ENCODE measurements at places on chromosomes 3 and 15. TPM values are rescaled to one million over a fixed set of nuclear protein-coding genes. Genes with fewer than 3 reads are reported as not detected.

- DNase-seq: no peak
Observed at GRCh38 chr3:158970006-158970405, 168.2 kb downstream of the MFSD1 start.

- peak; percentile 5 for DNase-seq
Observed at GRCh38 chr3:53677413-53677812, 168.8 kb downstream of the CHDH start.

DNA sequence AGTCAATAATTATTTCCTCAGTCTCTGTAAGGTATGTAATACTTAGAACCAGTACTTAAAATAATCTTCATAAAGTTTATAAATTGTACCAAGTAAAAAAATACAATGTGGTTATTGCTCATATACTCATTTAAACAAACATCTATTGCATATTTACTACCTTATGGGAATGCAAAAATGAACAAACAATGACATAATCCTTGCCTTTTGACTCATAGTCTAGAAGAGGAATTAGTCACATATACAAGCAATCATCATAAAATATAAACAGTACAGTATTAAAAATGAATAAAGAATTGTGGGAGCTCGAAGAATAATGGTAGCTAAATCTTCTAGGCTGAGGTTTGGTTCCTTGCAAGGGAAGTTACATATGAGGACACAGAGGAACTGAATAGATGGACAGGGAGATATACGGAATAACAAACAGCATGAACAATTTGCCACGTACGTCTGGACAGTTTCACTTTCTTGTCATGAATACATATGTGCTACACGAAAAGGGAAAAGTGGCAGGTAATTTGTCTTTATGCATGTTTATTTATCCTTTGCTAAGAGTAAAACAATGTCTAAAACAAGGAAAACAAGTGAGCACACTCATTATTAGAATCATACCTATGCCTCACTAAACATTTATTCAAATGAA is 17.2 kb downstream of the IMPG2 start:
- DNase-seq: peak; percentile 13

- no peak for DNase-seq
Observed at GRCh38 chr15:45539680-45540079, 17.1 kb upstream of the SLC30A4 start.

ATG3 gene
- 90.4 TPM for total RNA-seq

- DNase-seq: no peak
Observed at GRCh38 chr15:89433686-89434085, 62.7 kb downstream of the RHCG start.

DNA sequence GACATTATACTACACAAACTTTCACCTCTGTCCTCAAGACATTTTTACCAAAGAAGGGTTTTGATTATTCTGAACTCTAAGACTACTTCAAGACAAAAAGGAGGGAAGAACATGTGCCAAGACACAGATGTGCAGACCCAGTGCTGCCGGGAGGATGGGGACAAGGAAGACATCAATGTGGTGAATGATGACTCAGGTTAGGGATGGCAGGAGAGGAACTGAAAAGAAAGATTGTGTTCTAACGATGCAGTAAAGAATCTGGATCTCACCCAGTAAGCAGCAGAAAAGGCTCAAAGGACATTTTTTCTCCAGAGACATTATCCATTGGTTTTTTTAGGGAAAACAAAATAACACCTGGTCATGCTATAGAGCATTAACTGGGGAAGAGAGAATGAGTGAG is 449.9 kb upstream of the NR2F2 start:
- DNase-seq: no peak

- peak; percentile 36 for DNase-seq
Observed at GRCh38 chr3:72335458-72336095, 512.7 kb downstream of the SHQ1 start.

DNA sequence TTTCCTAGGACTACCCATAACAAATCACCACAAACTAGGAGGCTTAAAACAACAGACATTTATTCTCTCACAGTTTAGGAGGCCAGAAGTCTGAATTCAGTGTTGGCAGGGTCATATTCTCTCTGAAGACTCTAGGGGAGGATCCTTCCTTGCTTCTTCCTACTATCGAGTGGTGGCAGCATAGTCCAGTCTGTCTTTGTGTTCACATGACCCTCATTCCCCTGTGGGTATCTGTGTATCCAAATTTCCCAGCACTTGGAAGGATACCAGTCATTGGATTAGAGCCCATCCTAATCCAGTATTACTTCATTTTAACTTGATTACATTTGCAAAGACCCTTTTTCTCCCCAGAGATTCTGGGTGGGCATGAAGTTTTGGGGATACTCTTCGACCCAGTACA is 63.8 kb downstream of the GMPS start:
- DNase-seq: peak; percentile 63

ADGRG7 gene
- total RNA-seq: not detected

THAP10 gene
- total RNA-seq: 7.9 TPM

- DNase-seq: peak; percentile 51
Observed at GRCh38 chr3:139519998-139520737, 19.4 kb downstream of the RBP1 start.

GRCh38 chr3:99250272-99250671 is 348.8 kb upstream of the DCBLD2 start:
- DNase-seq: no peak

GRCh38 chr3:163482695-163483094 is 1595.6 kb downstream of the SI start:
- DNase-seq: no peak

LIPH gene
- 0.36 TPM for total RNA-seq

DNA sequence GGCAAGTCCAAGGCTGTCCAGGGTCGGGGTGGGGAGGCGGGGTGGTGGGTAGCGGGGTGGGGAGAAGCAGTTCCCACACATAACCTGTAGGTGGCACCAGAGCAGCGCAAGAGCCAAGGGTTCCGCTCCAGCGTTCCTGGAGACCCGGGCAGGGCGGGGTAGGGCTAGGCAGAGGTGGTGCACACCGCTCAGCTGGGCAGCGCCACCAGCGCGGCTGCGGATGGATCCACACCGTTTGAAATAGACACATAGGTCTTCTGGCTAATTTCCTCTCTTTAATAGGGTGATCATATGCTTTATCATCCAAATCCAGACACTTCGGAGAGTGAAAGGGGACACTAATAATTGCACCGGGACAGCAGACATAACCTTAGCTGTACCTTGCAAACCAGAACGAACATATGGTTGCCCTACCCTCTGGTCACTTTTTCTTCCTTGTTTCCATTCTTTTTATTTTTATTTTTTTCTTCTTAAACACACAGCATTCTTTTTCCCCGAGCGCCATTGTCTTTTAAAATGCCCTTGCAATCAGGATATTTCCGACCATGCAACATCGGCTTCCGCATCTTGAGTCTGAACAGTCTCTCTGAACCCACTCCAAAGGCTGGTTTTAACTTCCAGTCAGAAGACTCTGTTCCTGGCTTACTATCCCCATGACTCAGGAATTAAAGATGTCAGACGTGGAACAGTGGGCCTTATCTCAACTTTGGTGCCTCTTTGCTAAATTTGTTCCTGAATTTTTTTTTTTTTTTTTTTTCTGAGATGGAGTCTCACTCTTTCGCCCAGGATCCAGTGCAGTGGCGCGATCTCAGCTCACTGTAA is 12.5 kb upstream of the ZSCAN2 start:
- DNase-seq: peak; percentile 78

DNA sequence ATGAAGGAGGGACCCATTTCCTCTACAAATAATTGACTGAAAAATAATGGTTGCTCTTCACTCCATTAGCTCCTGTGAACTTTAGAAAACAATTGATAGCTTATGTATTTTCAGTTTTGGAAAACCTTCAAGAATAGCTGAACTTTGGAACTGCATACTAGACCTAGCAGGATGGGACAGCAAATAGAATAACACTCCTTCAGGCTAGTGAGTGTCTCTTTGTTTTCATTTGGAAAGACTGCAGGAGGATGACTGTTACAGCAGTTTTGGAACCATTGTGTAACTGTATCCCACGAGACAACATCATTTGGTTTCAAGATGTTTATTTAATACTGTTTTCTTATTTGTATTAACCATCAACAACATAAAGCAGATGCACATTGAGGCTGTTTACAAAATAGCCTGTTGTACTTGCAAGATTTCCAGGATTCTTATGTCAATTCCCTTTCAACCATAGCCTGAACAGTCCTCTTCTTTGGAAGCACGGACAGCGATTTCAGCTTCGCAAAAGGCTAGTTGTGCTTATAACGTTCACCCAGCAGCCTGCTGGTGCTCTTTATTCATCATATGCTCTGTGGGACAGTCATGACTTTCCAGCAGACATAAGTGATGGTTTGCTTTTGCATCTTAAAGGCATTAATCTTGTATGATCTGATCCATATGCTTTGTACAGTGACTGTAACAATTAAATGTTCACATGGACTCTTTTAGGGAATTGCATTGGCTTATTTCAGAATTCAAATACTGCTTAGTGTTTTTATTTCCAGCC is 335.5 kb downstream of the IL5RA start:
- no peak for DNase-seq

DNA sequence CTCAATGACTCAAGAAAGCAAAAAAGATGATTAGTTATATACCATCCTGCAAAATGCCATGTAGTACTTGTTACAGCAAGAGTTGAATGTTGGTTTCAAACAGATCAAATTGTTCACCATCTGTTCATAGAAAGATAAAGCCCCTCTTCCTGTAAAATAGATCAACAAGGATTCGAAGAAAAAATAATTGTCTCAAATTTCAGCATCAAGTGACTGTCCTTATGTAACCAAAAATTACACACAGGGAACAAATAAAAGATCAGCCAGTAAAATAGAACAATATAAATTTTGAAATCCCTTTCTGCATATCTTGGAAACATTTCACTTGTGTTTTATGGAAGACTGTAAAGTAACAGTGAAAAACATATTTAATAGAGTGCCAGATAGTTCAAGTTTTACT is 165.1 kb upstream of the STAC start:
- no peak for DNase-seq

SLC22A14 gene
- not detected for total RNA-seq

GRCh38 chr3:88863196-88863595 is 244.2 kb upstream of the EPHA3 start:
- no peak for DNase-seq

GRCh38 chr3:145971186-145971585 is 189.8 kb downstream of the PLOD2 start:
- DNase-seq: peak; percentile 29

DNA sequence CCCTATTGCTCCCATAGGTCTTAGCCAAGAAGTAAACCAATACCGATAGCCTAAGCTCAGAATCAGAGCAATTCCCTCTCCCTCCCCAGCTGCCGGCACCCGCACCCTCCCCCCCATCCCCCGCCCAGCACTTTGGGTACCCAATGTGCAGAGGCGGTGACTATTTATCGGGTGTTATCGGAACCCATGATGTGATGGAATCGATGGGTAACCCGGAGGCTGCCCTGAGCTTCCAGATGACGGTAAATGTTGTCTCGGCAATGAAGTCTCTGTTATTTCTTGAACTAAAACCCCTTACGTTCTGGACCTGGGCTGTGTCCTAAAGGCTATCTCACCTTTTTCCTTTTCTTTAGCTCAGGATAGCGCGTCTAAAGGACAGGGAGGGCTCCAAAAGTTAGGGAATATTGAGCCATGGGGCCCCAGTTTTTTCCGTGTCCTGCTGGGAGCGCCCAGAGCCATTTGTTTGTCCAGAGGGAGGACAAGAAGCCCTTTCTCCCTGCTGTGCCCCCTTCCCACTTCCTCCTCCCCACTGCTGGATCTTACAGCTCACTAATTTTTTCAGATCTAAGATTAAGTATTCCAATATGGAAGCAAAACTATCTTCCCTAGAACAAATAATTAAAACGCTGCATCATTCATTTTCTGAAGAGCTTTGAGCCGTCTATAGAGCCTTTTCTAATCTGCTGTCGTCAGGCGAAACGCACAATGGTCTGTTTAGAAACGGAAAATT is 1.5 kb downstream of the SLITRK3 start:
- no peak for DNase-seq

- peak; percentile 99 for DNase-seq
Observed at GRCh38 chr3:153221748-153222162, 59.7 kb downstream of the RAP2B start.

LRRC57 gene
- total RNA-seq: 21.6 TPM

MEX3B gene
- 3.5 TPM for total RNA-seq

SI gene
- total RNA-seq: not detected

CPNE9 gene
- total RNA-seq: not detected

DNA sequence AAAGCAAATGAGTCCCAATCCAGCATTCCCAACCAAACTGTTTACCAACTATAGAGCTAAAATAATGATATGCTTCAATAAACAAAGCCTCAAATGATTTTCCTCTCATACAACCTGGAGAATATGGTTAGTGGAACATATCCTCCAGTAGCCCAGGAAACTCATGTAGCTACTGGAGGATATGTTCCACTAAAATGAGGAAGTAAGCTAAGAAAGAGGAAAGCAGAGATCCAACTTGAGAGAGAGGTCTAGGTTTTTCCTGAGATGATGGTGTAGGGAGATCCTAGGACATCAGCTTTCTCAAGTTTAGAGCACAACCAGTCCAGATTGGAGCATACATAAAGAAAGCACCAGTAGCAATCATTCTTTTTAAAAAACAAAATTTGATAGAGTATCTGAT is 44.6 kb upstream of the SLC4A7 start:
- DNase-seq: no peak

DNA sequence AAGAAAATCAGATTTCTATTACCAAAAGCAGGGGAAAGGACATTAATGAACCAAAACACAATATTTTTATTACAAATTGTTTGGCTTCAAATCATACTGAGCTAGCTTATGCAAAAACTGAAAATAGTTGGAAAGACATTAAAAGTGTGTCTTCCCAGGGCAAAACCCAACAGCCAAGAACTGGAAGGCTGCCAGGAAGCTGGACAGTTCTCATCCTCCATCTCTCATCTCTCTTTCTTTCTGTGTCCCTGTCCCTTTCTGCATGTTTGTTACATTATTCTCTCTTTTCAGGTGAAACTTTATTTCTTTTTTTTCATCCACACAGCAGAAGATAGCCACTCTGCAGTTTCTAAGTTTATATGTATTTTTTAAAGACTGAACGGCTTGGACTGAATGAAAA is 41.1 kb upstream of the SNTN start:
- no peak for DNase-seq

DNA sequence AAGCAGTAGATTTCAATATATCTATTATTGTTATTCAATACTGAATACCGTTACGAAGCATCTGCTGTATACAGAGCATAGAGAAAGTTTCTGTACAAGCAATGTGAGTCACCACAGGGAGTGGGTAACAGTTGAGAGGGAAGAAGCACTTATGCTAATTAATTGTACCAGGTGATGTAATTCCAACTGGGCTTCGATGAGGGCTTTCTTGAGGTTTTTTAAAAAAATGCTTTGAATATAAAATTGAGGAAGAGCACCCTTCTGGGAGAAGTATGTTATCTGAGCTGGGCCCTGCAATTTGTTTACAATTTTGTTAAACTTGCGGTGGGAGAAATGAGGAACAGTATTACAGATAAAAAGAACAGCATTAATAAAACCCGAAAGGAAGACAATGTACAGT is 197.9 kb downstream of the TPRG1 start:
- DNase-seq: no peak

CCR9 gene
- not detected for total RNA-seq

GRCh38 chr3:127074900-127075360 is 92.0 kb downstream of the PLXNA1 start:
- peak; percentile 91 for DNase-seq

OSTN gene
- not detected for total RNA-seq

ACTC1 gene
- total RNA-seq: not detected

All from fibroblast of the aortic adventitia (primary cell).